ENCODE measurements at places on chromosomes 12 and 14. TPM values are rescaled to one million over a fixed set of nuclear protein-coding genes. Genes with fewer than 3 reads are reported as not detected.

DNA sequence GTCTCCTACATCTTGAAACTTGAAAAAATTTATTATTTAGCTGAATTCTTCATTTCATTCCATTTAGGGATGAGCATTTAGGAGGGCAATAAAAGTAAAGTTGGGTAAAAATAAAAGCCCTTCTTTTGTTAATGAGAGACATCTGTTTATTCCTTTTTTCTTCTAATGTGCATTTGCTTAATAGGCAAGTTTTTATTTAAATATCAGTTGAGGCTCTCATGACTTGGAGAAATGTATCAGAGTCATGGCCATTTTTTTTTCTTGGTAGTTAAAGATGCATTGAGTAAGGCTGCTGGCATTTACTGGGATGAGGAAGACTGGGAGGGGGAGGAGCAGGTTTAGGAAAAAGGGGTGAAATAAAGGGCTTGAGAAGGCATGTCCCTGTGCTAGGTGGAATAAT lies 609.9 kb upstream of the TMEM132C start:
- H3K36me3 ChIP-seq = no peaks in the 10 kb centered on the region
- H3K4me3 ChIP-seq = no peak overlapping the region
- H3K4me1 ChIP-seq = no peaks in the 10 kb centered on the region
- H3K27me3 ChIP-seq = no peaks in the 10 kb centered on the region
- no peak for DNase-seq
- no peak overlapping the region for H3K27ac ChIP-seq

CRIP2 gene
- total RNA-seq = 16.3 TPM

TAS2R43 gene
- total RNA-seq = 0.49 TPM

SYNDIG1L gene
- total RNA-seq = not detected

CPNE6 gene
- not detected for total RNA-seq
